ENCODE measurements at places on chromosomes 3 and 15.

DNA sequence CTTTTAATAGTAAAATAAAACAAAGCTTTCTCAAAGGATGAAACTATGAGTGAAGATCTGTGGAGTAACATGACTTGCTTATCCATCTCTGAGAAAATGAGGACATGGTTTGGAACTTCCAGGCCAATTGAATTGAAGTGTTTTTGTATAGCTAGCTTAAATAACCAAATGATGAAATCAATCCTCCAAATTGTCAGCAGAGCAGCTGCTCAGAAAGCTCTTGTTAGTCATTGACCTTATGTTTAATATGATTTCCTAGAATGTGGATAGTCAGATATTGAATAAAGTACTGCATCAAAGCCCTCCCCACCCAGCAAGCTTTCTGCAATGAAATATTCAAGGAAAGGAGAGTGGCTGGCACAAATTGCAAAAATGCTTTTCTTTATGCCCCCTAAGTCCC, 437.2 kb downstream of the MFSD1 start:
- DNase-seq = no peak

- DNase-seq = no peak
Observed at GRCh38 chr3:107985496-107985895, 105.3 kb downstream of the CD47 start.

GRCh38 chr15:34616613-34617012, 33.2 kb upstream of the GOLGA8B start:
- no peak for DNase-seq

DNA sequence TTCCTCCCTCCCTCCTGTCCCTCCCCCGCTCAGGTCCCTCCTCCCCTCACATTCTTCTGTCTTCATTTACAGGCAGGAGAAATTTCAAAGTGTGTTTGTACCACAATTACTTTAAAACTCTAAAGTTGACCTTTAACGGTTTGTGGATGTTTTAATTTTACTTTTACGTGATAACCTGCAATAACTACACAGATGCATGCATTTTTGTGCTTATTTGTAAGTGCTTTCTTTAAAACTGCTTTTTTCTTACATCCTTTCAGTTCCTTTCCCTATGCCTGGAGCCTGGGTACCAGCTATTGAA, 51.8 kb upstream of the CGNL1 start:
- no peak for DNase-seq

GRCh38 chr15:45549541-45550220, 27.1 kb upstream of the SLC30A4 start:
- DNase-seq = no peak

DNA sequence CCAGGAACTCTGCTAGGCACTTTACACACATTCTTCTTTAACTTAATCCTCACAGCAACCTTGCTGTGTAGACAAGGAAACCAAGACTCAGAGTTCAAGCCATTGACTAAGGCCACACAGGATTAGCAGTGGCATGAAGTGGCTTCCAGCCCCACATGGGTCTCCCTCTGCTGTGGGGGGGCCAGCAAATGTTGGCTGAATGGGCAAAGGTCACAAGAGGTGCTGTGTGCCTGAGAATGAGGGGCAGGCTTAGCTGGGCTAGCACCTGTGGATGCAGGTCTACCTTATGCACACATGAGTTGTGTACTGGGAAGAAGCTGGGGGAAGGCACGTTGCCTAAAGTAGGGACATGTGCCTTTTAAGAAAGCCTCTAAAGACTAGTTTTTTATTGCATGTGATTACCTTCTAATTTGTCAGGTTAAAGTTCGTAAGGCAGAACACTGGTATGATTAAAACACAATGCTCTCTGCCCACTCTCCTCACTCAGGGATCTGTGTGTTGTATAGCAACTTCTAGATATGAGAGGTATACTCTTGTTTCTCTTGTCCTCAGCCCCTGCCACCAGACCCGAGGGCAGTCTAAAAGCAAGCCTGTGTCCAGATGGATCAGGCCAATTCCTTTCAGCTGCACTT, 10.9 kb downstream of the BAHD1 start:
- DNase-seq = no peak

DNA sequence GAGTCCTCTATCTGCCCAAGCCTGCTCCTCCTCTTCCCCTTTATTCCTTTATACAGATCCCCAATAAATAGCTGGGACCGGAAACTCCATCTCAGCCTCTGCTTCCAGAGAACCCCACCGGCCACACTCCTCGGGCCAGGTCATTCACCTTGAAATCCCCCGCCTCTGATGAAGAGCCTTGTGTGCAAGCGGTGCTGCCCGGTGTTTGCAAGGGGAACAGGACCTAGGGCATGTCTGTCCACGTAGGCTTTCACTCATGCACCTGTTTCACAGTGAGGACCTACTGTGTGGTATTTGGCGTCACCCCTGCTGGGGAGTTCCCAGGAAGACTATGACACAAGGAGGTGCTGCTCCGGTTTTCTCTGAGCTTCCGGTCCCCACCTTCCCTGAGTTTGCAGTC, 54.0 kb downstream of the WNT7A start:
- DNase-seq = no peak

DNA sequence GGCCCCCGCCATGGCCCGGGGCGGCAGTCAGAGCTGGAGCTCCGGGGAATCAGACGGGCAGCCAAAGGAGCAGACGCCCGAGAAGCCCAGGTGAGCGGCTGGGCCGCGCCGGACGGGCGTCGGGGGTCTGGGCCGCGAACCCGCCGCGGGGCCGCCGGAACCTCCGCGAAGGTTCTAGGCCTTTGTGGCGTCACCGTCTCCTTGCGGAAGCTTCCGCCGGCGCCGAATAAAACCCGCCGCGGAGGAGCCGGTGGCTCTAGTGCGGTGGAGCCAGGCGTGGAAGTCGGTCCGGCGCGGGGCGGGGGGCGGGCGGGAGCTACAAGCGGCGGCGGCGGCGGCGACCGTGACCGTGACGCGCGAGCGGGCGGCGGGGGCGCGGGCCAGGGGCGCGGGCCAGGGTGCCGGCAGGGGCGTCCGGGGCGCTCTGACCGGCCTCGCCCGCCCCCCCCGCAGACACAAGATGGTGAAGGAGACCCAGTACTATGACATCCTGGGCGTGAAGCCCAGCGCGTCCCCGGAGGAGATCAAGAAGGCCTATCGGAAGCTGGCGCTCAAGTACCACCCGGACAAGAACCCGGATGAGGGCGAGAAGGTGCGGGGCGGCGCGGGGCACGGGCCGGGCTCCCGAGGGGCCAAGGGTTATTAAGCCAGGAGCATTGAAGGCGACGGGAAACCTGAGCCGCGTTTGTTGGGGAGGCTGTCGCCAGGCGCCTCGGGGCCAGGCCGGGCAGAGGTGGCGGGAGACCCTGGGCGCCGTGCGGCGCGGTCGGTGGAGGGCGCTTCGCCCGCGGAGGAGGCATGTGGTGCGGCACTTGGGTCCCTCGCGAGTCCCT, at the start of gene DNAJA4:
TSS of gene DNAJA4 (plus strand) at position 259 of the 833 bp plus-strand sequence. CDS start at position 461, 202 bp downstream.
- DNase-seq = peak; percentile 45

- no peak for DNase-seq
Observed at GRCh38 chr15:73957276-73957675, 31.0 kb downstream of the LOXL1 start.

GRCh38 chr15:89500397-89501270, 4.3 kb upstream of the RHCG start:
- DNase-seq = no peak
